Activated T-helper 17 cell treated with anti-CD3 and anti-CD28 coated beads, Interleukin-2, amount 50 U/mL, for 72 hours (primary cell): ENCODE measurements at places on chromosomes 6 and 20. TPM values are rescaled to one million over a fixed set of nuclear protein-coding genes. Genes with fewer than 3 reads are reported as not detected.

The BPIFB1 gene
- total RNA-seq: not detected

The GDAP1L1 gene
- total RNA-seq: not detected

The RBM39 gene
- total RNA-seq: 359 TPM

The CASS4 gene
- total RNA-seq: 5.1 TPM

The DYNLT2 gene
- 1.6 TPM for total RNA-seq

The IMPG1 gene
- not detected for total RNA-seq

The LINC00237 gene
- total RNA-seq: not detected
